Fibroblast of pulmonary artery (primary cell): ENCODE measurements at places on chromosomes 2 and 18.

- DNase-seq = no peak
These were observed 159.1 kb upstream of the LHCGR start for GRCh38 chr2:48914477-48915089.

- DNase-seq = no peak
These were observed 51.2 kb downstream of the SLC14A2 start for GRCh38 chr18:45666520-45666919.

- DNase-seq = no peak
These were observed 40.2 kb downstream of the SCTR start for GRCh38 chr2:119483896-119484718.

GRCh38 chr18:22253676-22254075 is 84.3 kb downstream of the GATA6 start:
- peak; percentile 10 for DNase-seq

DNA sequence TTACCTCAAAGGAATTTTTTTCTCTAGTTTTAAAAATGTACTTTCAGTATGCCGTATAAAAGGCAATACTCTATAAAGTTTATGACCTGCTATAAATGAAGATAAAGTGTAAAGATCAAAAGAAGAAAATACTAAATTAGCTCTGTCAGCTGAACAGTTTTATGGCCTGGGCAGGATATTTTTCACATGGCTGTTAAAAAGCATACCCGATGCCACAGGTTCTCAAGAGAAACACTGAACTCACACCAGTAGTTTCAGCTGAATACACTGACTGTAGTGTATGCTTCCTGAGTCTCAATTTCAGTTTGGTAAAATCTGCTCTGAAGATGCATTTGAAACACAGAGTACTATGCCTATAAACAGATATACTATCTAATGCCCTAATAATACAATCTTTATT is 126.0 kb downstream of the PIGN start:
- DNase-seq = no peak

- DNase-seq = peak; percentile 92
These were observed 16.1 kb upstream of the CREB1 start for GRCh38 chr2:207513551-207514257.

- no peak for DNase-seq
These were observed 109.8 kb upstream of the YPEL5 start for GRCh38 chr2:30037016-30037415.

DNA sequence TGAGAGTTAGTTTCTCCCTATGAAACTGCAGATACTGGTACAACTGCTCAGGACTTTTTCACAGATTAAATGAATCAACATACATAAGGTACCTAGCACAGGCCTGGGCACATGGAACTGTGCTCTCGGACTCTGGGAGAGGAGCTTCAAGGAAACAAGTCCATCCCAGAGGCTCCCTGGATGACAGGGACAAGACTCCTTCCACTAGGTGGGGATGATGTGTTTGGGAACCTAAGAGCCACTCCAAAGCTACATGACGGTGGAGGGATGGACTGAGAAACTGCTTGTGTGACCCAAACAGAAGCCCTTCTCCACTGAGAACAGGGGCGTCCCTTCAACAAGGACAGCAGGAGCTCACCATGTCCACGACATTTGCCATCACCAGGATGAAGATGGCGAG is 37.1 kb downstream of the CENPO start:
- DNase-seq = peak; percentile 60

DNA sequence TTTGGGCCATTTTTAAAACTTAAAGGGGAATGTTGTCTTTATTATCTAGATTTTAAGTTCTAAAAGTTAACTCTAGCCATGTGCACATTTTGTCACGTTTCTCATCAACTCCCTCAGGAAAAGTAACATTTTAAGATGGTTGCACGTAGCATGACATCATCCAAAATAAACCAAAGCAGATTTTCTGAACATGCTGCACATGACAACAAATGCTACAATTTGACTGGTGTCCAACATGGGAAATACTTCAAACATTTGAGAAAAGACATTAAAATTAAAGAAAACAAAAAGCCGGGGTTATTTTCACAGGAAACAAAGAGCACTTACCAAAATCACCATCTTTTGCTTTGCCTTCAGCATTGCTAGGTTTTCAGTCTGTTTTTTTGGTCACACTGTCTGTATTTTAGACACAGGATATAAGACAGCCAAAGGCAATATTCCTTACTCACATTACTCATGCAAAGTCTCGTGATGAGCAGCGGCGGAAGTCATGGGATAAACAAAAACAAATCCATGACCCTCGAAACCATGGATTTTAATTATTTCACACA is 51.3 kb upstream of the RND3 start:
- DNase-seq = no peak

- DNase-seq = no peak
These were observed 833.1 kb downstream of the BCL11A start for GRCh38 chr2:59720296-59720866.

DNA sequence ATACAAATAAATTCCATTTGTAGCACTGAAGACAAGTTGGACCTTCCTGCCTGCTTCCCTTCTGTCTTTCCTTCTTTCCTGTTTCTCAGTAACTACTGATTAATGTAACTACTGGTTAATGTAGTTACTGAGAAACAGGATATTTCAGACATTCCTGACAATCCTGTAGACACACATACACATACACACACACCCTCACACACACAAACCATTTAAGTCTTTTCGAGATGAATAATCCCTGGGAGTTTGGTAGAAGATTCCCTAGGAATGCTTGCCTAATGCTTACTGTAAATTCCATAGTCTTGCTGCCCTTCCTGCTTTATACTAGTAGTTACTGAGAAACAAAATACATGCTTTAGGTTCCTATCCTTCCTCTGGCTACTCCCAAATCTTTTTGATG is 83.9 kb downstream of the PIK3C3 start:
- peak; percentile 91 for DNase-seq

- DNase-seq = peak; percentile 66
These were observed 103.5 kb downstream of the CABLES1 start for GRCh38 chr18:23238651-23239349.

DNA sequence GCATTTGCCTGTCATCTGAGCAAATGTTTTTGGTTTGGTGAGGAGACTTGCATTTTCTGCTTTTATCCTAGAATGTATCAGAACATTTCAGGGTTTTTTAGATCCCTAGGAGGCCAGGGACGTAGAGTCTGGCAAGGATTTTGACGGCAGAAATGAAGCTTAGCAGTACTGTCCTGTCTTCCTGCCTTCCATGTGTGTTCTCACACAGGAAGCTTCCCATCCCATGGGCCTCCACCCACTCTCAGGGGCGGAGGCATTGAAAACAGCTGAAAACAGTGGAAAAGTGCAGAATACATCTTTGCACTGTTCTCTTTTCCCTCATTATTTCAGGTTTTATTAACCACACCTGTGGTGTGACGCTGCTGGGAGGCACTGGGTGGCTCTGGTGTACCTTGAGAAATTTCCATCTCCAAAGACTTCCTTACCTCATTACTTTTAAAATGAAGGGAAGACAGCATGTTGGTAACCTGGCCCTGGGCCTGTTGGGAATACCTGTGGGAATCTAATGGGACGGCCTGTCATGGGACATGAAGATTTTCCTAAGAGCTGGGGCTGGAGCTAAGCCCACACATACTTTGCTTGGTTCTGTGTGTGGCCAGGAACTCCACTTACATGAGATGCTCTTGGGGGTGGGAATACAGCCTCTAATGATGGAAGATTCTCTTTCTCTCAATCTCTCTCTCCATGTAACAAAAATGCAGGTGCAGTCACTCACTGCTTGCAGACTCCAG is 20.5 kb downstream of the PCARE start:
- DNase-seq = peak; percentile 5

GRCh38 chr2:6352247-6352646 is 513.5 kb downstream of the CMPK2 start:
- DNase-seq = no peak

- DNase-seq = no peak
These were observed 169.5 kb downstream of the SRBD1 start for GRCh38 chr2:45441571-45441970.

DNA sequence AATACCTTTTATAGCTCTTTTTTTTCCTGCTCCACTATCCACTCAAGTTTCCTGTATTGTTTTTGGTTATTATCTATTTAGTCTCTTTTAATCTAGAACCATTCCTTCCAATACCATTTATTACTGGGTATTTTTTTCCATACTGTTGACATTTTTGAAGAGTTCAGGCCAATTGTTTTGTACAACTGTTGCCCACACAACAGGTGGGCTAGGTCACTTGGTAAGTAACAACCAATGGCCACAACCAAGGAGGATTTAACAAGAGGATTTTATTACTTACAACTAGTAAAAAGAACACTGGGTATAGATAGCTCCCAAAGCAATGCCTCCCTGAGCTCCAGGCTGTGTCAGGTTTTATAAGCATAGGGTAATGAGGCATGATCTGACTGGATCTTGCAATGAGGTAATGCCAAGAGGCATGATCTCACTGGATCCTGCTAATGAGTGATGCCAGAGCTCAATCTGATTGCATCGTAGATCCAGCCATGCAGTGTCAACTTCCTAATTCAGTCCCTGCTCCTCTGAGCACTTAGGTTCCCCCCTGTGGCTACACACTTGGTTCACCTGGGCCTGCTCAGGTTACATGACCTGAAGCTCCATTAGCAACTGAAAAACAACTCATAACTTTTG is 7.1 kb upstream of the CEP68 start:
- DNase-seq = no peak

DNA sequence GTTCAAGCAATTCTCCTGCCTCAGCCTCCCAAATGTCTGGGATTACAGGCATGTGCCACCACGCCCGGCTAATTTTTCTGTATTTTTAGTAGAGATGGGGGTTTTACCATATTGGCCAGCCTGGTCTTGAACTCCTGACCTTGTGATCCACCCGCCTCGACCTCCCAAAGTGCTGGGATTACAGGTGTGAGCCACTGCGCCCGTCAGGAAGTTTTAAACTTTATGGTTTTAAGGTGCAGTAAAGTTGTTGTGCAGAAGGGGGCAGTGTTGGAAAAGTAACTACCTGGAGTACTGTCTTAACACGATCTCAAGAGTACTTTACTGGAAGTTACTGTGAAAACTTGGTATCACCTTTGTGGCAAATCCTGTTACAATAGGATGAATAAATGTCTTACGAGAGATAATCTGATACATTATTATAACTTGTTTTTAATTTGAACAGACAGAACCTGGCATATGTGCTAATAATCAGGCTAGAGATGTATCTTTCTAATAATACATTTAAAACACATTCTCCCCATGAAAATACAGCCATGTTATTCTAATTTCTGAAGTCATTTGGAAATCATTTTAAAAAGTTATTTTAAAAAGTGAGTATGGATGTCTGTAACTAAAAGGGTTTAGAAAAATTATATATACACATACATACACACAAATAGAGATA is 10.8 kb downstream of the SPDYA start:
- DNase-seq = peak; percentile 75

- DNase-seq = peak; percentile 19
These were observed 25.7 kb upstream of the ACAA2 start for GRCh38 chr18:49839012-49839411.

- DNase-seq = no peak
These were observed 56.5 kb downstream of the TMEM18 start for GRCh38 chr2:620471-621302.

DNA sequence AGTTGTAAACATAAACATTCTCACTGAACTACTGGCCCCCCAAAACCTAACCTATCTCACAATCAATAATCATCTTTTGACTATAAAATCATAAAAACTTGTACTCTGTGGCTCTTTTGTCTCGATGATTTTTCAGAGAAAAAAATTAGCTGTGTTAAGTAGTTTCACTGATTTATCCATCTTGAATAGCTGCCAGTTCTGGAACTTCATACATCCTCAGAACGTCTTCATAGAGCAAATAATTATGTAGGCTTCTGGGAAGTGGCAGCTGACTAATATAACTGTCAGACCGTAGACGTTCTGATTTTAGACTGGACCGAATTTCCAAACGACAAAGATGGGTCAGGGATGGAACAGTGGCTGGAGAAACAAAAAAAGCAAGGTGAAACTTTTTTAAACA is 97.3 kb upstream of the CHAC2 start:
- peak; percentile 20 for DNase-seq

DNA sequence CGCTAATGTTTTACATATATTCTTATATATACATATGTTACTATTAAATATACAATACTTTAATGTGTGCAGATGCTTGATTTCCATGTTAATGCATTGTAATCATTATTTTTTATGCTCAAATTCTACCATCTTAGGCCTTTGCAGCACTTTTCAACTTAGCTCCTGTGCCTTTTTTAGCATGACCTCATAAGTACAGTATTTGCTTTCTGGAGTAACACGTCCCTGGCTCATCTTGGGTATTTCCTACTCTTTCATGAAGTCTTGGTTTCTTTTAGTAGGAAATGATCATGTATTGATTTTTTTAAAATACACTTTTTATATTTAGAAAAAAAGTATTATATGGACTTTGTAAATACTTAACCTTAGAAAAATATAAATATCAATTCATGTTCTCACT is 36.5 kb downstream of the CAB39 start:
- DNase-seq = peak; percentile 52

DNA sequence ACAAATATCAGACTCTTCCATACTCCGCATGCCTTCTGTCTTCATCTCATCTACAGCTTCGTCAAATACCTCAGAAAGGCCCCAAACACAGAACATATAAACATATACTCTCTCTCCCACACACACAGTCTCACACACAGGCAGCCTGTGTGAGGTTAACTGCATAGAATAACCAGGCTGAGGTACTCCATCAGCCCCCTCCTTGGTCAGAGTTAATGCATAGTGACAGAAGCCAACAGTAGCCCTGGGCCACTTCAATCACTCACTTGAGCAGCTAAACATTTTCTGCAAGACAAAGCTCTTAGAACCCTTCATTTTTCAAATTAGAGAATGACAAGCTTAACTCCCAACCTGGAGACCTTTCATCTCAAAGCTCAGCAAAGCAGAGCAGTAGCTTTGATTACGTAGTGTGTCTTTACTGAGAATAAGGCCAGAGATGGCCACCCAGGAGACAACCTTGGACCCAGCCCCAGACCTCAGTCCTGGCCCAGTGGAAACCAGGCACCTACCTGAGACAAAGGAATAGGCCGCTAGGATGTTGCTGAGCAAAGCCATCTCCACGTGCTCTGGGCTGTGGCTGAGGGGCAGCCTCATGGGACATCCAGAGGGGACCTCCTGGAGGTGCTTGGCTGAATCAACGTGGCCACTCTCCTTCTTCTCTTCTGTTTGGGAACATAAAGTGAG is 43.0 kb downstream of the EVA1A start:
- no peak for DNase-seq

- DNase-seq = no peak
These were observed 230.1 kb downstream of the AGAP1 start for GRCh38 chr2:235723811-235724465.

DNA sequence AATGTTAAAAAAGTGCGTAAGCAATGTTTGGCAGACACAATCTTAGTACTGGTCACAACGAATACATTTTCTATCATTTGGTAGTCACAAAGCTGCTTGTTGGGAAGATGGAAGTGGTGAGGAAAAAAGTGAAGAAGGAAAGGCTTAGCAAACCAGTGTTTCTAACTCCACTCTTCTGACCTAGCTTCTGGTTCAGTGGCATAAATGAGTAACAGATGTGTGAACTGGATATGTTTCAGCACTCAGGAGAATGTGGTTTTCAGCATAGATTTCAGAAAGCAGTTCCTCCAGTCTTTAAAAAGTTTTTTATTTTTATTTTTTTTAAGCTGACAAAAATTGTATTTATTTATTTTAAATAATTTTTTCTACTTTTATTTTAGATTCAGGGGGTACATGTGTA is 357.1 kb downstream of the CPS1 start:
- no peak for DNase-seq
